Stomach (tissue), 19 donors: ENCODE measurements at places on chromosomes 4 and X. TPM values are rescaled to one million over a fixed set of nuclear protein-coding genes. Genes with fewer than 3 reads are reported as not detected.
A peak's percentile ranks its signal among the peaks of the same experiment; 100 is the strongest.

Gene FANCB
- polyA plus RNA-seq, result not detected

Gene PLAC8
- 46.9 TPM for polyA plus RNA-seq

DNA sequence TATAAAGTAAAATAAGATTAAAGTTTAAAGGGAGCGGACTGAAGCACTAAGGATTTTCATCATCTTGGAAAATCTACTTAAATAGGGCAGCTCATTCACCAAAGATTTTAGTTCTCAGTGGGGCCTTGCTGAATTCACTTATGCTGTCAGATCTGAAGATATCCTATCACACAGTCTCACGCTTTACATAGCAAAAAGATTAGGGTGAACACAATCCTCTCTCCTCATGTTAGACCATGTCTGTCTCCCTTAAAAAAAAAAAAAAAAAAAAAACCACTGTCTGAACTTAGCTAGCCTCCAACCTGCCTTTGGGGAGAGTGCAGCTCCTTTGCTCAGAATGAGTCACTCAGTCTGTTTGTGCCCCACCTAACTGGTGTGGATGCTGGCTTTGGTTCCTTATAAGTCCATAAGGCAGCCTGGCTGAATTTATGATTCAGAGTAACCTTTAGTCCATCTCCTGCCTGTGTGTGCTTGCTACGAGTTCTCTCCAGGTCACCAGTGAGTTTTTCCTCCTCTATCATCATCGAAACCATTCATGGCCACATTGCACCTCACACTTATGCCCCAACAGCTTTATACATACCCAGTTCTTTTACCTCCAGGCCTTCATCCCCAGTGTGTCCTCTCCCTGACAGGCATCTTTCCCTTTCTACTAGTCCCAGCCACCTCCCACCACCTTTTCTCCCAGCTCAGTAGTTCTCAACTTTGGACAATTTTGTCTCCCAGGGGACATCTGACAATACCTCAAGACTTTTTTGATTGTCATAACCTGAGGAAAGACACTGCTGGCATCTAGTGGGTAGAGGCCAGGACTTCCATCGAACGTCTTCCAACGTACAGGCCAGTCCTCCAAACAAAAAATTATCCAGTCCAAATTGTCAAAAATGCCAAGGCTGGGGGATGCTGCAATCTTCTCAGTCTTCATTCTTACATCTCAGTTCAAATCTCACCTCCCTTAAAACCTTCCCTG is 220.7 kb upstream of the EMCN start:
- no peaks in the 10 kb centered on the region for H3K36me3 ChIP-seq
- H3K4me1 ChIP-seq, result no peaks in the 10 kb centered on the region
- DNase-seq, result peak; percentile 31
- peak overlapping the region; percentile 57 for H3K27ac ChIP-seq

- no peaks in the 10 kb centered on the region for H3K27me3 ChIP-seq
- no peaks in the 10 kb centered on the region for H3K36me3 ChIP-seq
- H3K4me1 ChIP-seq, result no peaks in the 10 kb centered on the region
- DNase-seq, result no peak
- H3K27ac ChIP-seq, result no peak overlapping the region
These were observed 1333.9 kb upstream of the TENM3 start for GRCh38 chr4:180909279-180909678.

GRCh38 chr4:1863297-1864033 is 7.5 kb upstream of the LETM1 start:
- peaks cover 54% of the 10 kb centered on the region for H3K27me3 ChIP-seq
- H3K36me3 ChIP-seq, result no peaks in the 10 kb centered on the region
- no peak overlapping the region for H3K4me3 ChIP-seq
- DNase-seq, result no peak
- no peak overlapping the region for H3K27ac ChIP-seq

- H3K4me3 ChIP-seq, result peak overlapping the region; percentile 63
- H3K27ac ChIP-seq, result peak overlapping the region; percentile 90
- no peaks in the 10 kb centered on the region for H3K36me3 ChIP-seq
- peak; percentile 55 for DNase-seq
- H3K4me1 ChIP-seq, result peaks cover 10% of the 10 kb centered on the region
- no peaks in the 10 kb centered on the region for H3K27me3 ChIP-seq
These were observed 595 bp downstream of the MBNL3 start for GRCh38 chrX:132488180-132488705.

GRCh38 chr4:3358656-3359055 is 65.8 kb downstream of the RGS12 start:
- H3K4me3 ChIP-seq, result no peak overlapping the region
- no peak for DNase-seq
- H3K4me1 ChIP-seq, result peaks cover 5% of the 10 kb centered on the region
- H3K27me3 ChIP-seq, result no peaks in the 10 kb centered on the region
- H3K27ac ChIP-seq, result no peak overlapping the region

DNA sequence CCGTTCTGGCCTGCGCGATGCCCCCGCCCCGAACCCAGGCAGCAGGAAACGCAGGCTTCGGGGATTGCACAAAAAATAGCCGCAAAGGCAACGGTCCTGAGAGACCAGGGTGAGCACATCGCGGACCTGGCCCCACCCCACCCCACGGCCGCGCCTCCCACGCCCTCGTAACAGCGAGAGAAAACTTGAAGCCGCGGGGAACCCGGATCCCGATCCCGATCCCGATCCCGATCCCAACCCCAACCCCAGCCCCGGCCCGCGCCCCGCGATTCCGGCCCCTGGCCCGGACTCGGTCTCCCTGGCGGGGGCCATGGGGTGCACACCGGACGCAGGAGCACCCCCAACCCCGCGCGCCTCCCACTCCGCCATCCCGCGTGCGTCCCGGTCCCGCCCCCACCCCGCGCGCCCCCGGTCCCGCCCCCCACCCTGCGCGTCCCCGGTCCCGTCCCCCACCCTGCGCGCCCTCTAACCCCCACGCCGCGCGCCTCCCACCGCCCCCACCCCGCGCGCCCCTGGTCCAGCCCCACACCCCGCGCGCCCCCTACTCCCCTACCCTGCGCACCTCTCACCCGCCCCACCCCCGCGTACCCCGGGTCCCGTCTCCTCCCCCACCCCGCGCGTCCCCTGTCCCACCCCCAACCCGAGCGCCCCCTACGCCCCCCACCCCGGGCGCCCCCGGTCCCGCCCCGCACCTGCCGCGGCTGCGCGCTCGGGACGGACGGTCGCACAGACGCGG is 29.0 kb downstream of the NOP14 start:
- DNase-seq, result peak; percentile 74
- H3K27ac ChIP-seq, result peak overlapping the region; percentile 97
- H3K4me1 ChIP-seq, result peaks cover 79% of the 10 kb centered on the region

GRCh38 chr4:158816955-158817354 is 48.1 kb downstream of the FNIP2 start:
- no peaks in the 10 kb centered on the region for H3K27me3 ChIP-seq
- peak overlapping the region; percentile 82 for H3K27ac ChIP-seq
- peaks cover 82% of the 10 kb centered on the region for H3K4me1 ChIP-seq
- no peak overlapping the region for H3K4me3 ChIP-seq
- H3K36me3 ChIP-seq, result no peaks in the 10 kb centered on the region

- H3K27ac ChIP-seq, result no peak overlapping the region
- H3K36me3 ChIP-seq, result no peaks in the 10 kb centered on the region
- peaks cover 14% of the 10 kb centered on the region for H3K4me1 ChIP-seq
- no peak overlapping the region for H3K4me3 ChIP-seq
- no peak for DNase-seq
These were observed 57.5 kb downstream of the HADH start for GRCh38 chr4:108047199-108047598.
